ENCODE measurements at places on chromosomes 4 and X.

GRCh38 chr4:158913766-158914165 lies 144.9 kb downstream of the FNIP2 start:
- DNase-seq, result no peak

GRCh38 chr4:90078440-90078839 lies 48.8 kb upstream of the CCSER1 start:
- no peak for DNase-seq

DNA sequence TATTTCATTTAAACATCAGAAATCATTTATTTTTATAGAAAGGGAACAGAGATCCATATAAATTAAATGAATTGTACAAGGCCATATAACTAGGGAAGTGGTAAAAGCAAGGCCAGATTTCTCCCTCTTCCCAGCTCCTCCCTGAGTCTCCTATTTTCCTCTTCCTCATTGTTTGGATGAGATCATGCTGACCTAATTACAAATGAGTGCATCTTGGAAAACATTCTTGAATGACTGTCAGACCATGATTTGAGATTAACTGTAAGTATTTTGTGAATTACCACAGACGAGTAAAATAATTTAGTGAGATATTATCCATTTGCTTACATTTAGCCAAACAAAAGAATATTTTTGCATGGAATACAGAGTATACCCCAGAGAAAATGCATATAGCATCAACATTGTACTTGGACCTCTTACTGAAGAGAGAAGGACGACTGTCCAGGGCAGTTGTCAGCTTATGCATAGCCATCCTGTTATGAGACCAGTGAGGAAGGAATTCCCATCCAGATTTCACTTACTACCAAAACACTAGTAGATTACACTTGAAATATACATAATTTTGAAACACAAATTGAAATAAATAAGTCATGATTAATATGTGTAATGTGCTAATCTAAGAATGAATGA lies 47.3 kb downstream of the SLAIN2 start:
- no peak for DNase-seq

DNA sequence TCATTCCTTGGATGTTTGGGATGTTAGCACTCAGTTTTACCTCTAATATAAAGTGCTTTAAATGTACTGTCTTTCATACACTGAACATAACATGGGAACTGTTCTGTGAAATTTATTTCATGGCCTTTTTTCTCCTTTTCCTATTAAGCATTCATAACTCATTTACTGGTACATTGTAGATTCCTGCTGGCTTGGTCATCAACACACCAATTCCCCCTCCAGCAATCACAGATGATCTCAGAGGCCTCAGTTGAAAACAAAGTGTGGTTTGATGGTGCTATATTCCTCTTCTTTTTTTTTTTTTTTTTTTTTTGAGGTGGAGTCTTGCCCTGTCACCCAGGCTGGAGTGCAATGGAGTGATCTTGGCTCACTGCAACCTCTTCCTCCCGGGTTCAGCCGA lies 61.9 kb upstream of the FAM47B start:
- no peak for DNase-seq

- DNase-seq, result no peak
Measured at GRCh38 chr4:63155561-63155960, 1253.7 kb downstream of the TECRL start.

- DNase-seq, result peak; percentile 78
Measured at GRCh38 chrX:103376118-103376978, at the start of gene BEX3. Gene BEX3, plus strand, starts transcription at chrX:103376538. Its CDS starts 984 bp downstream, at chrX:103377522.
